Lower leg skin (tissue), 4 donors: ENCODE measurements at places on chromosomes 6 and 20. TPM values are rescaled to one million over a fixed set of nuclear protein-coding genes. Genes with fewer than 3 reads are reported as not detected.

RBL1 gene
- total RNA-seq: 4.5 TPM

SSTR4 gene
- not detected for total RNA-seq

MUC21 gene
- not detected for total RNA-seq

- no peak for DNase-seq
These were observed 74.7 kb downstream of the CD83 start for GRCh38 chr6:14192216-14192788.

ZC2HC1B gene
- total RNA-seq: not detected

- no peak for DNase-seq
These were observed 10.4 kb downstream of the HIVEP2 start for GRCh38 chr6:142934599-142934998.

- DNase-seq: no peak
These were observed 66.3 kb downstream of the PLCG1 start for GRCh38 chr20:41203660-41204059.

EYS gene
- not detected for total RNA-seq

DNA sequence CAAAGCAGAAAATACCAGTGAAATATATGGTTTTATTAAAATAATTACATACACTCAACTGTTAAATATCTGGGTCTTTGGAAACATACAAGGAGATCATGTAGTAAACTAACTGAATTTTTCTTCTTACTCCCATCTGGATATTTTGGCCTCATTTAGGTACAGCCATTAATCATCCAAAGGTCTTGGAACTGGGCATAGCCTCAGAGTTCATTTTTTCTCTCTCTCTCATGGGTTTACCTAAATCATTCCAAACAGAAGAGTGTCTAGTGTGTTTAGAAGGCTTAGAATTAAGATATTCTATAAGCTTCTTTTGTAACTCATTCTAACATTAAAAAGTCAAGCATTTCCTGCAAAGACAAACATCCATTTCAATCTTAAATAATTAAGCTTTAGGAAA, 79.4 kb downstream of the HMGCLL1 start:
- no peak for DNase-seq

DNA sequence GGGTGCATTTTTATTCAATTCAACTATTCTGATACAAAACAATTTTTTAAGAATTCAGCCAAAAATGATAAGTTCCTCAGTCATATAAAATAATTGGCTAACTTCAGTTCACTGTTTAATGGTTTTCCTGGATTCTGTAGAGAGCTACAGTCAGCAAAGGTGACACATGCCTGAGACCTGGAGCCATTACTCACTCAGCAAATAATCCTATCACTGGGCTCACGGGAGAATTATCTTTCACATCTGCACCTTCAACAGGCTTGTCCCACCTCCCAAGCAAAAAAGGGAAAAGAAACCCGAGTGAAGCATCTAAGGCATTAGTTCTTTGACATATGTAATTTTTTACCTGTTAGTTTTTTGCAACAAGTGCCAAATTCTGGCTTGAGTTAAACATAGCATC, 34.9 kb upstream of the FOXA2 start:
- no peak for DNase-seq

GRCh38 chr6:30453508-30454116, 35.7 kb upstream of the HLA-E start:
- peak; percentile 96 for DNase-seq

- no peak for DNase-seq
These were observed 113.5 kb downstream of the JARID2 start for GRCh38 chr6:15359335-15359862.

DNA sequence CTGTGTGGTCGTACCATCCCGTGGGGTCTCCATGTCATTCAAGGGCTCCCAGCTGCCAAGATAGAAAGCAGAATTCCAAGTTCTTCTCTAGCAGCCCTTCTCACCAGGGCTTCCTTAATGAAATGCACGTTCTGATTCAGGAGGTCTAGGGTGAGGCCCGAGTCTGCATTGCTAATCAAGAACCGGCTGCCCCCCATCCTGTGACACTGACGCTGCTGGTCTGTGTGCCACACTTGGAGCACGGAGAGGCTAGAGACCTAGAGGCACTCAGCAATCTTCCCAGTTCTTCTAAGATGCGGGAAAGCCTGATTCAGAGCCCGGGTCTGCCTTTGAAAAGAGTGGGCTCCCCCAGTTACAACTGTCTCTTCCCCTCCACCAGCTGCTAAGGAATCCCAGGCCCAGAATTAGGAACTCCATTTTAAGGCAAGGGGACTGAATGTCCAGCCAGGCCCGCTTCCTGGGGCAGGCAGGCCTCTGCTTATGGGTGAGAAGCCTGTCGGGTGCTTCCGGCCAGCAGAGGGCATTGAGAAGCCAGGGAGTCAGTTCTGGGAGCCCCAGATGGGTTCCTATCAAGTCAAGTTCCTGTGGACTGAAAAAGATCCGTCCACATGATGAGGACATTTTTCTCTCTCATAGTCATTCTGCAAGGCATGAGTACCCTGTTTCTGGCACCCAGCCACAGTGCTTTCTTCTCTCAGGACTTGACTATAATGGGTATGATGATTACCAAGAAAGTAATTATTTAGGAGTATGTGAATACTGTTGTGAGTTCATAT, 69.8 kb upstream of the RIN2 start:
- DNase-seq: peak; percentile 56

DNA sequence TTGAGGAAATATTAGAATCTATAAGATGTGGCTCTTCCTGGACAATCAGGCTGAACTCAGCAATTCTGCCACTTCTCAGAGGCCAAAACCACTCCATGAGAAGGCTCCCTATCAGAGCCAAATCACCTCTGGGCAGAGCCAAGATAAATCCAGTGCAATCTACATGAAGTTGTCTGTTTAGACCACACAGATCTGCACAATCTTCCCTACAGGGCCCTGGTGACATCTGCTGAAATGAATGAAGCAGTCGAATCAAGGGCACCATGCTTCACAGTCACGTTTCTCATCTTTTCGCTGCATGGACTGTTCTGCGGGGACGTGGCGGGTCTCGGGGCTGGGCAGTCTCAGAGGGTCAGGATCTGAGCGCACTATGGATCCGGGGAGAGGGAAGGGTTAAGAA, 60.1 kb upstream of the CD93 start:
- no peak for DNase-seq

CST5 gene
- total RNA-seq: not detected

GRCh38 chr6:131792091-131792496, 15.7 kb upstream of the ENPP1 start:
- DNase-seq: no peak

TAGAP gene
- total RNA-seq: 2.1 TPM

LY6G6F gene
- not detected for total RNA-seq

DNA sequence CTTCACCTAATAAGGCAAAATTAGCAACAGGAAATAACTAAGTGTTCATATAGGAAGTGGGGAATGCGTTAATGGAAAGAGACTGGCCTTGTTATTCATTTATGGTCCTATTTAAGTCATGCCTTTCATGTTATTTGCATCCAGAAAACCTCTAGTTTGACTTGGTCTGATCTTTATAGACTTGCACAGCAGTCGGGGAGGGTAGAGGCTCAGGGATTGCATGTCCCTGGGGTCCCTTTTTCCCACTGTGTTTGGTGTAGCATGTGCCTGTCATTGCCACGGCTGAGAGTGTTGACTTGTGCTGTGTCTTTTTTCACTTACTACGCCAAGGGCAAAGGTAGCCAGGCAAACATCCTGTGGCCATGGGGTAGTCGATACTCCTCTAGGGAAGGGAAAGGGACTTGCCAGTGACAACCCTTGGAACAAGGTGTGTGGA, 105.4 kb upstream of the RIN2 start:
- no peak for DNase-seq

DNA sequence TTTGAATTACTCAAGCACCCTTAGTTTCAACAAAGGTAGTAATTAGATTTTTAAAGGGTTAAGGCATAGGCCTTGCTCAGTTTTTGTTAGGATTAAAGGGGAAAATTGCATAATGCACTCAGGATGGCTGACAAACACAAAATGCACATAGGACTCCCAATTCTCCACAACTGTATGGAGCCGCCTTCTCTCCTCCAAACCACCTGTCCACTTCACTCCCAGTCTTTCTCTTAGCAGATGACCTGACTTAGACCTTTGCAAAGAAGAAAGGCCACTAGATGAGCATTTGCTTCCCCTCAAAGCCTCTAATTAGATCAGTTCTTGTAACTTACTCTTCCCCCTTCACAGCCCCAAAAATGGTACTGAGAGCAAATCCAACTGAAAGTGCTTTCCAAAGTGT, 20.1 kb downstream of the NSFL1C start:
- DNase-seq: no peak

AGER gene
- total RNA-seq: 0.56 TPM

DNA sequence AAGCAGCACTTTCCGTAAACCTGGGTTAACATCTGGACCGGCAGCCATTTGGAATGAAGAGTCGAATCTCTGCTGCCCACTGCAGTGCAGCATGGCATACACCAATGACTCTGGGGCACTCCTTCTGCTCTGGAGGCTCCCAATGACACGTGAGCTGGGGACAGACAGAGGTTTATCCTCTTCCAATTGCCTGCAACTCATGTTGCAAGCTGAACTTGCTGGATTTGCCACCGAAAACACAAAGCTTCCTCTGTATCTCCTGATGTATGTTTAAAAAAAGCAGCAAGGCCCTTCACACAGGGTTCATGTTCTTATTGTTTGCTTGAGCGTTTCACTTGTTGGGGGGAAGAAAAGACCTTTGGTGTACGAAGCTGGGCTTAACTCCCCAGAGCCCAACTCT, 10.8 kb downstream of the NCOA5 start:
- no peak for DNase-seq

GCNT2 gene
- 10.8 TPM for total RNA-seq

DNA sequence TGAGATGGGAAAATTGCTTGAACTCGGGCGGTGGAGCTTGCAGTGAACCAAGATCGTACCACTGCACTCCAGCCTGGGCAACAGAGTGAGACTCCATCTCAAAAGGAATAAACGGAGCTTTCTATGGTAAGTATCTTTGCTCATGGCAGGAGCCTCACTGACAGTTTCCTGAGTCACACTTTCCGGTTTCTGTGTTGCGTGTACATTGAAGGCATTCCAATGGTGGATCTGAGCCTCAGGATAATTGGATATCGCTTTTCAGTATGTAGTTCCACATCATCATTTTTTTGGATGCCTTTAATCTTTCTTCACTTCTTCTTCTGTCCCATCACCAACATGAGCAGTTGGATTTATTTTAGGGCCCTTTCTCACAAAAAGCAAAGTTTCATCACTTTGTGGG, 28.6 kb upstream of the GTSF1L start:
- no peak for DNase-seq

DNA sequence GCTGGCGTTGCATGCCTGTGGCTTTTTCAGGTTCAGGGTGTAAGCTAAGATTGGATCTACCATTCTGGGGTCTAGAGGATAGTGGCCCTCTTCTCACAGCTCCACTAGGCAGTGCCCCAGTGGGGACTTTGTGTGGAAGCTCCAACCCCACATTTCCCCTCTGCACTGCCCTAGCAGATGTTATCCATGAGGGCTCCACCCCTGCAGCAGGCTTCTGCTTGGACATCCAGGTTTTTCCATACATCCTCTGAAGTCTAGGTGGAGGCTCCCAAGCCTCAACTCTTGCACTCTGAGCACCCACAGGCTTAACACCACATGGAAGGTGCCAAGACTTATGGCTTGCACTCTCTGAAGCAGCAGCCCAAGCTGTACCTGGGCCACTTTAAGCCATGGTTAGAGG, 76.6 kb upstream of the PRND start:
- no peak for DNase-seq

GRCh38 chr20:57004416-57004815, 262.0 kb downstream of the BMP7 start:
- DNase-seq: no peak

DNA sequence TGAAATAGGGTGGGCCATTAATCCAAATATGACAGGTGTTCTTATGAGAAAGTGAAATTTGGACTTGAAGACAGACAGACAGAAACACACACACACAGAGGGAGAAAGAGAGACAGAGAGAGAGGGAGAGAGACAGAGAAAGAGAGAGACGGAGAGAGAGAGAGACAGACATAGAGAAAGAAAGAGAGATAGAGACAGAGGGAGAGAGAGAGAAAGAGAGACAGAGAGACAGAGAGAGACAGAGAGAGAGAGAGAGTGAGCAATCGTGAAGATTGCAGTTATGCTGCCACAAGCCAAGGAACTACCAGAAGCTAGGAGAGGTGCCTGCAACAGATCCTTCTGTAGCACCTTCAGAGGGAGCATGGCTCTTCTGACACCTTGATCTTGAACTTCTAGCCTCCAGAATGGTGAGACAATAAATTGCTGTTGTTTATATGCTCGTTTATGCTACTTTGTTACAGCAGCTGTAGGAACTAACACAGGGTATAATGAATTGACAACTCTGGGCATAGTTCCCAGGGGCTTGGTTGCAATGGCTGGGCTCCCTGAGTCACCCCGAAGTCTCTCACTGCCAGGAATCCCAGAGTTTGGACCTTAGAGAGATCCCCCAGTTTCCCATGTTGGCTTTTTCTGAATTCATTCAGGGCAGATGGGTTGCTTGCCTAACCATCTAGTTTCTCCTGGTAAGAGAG, 44.7 kb upstream of the ECI2 start:
- no peak for DNase-seq

DNA sequence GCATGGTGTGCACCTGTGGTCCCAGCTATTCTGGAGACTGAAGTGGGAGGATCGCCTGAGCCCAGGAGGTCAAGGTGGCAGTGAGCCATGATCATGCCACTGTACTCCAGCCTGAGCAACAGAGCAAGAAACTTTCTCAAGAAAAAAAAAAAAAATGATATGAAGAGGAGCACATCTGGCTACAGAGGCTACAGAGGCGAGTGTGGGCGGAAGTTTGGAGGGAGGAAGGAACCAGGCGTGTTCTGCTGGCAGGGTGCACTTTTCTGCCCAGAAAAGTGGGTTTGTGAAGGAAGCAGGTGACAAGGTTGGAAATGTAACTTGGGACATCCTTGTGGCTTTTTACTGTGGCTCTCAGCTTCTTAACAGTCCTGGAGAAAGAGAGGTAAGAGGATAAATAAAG, 96.7 kb downstream of the SNX5 start:
- no peak for DNase-seq

DNA sequence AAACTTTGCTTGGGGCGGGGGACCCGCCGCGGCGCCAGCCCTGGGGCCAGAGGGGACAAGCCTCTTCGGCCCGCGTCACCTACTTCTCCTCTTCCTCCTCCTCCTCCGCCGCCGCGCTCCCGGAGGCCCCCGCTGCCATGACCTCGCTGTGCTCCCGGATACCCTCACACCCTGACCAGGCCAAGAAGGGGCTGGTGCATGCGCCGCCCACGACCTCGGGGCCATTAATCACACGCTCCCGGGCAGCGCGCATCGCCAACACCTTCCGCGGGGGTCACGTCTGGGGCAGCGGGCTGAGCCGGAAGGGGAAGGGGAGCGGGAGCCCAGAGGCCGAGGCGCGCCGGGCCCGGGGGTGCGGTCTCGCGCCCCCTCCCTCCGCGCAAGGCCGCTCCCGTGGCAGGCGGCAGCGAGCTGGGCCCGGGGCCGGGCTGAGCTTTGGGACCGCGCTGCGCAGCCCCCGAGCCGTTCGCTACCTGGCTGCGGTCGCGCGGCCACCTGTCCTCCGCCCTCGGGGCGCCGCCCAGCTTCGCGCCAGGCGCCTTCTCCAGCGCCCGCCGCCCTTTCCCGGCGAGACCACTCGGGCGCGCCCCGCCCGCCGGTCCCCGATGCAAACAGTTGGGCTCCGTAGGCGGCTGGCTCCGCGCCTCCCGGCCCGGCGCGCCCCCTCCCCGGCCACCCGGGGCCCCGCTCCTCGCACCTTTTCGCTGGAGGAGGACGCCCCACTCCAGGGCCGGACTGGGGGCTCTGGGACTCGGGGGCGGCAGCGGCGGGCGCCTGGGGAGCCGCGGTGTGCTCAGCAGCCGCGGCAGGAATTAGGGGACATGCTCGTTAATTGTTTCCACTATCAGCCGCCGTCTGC, 575 bp upstream of the CNR1 start:
- no peak for DNase-seq
